ENCODE measurements at places on chromosomes 2 and 18. TPM values are rescaled to one million over a fixed set of nuclear protein-coding genes. Genes with fewer than 3 reads are reported as not detected.

The LYG1 gene
- not detected for total RNA-seq

DNA sequence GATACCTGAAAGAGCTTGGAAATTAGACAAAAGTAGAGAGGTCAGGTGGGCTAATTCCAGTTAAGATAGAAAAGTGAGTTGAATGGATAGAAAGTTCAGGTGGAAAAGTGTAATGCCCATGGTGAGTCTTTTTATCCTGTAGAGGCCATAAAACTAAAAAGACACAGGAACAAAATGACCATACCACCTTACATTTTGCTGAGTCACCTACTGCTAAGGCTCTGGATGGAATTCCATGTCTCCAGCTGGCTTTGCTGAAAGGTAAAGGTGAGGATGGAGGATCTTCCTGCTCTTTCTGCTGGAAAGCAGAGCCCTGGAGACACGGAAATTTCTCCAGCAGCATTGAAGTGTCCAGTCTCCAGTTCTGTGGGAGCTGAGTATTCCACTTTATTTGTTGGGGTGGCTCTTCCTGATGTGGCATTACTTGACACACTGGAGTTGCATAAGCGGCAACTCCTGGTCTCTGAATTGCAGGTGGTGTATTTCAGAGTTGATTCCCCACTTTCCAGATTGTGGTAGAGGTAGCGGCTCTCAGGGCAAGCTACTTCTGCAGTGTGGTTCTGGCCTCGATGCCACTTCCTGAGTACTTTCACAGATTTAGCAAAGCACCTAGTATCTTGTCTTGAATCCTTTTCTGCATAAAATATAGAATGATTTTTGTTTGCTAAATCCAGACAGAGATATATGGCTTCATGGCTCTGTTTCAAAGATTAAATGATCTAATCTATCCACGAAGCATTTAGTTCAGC, 10.7 kb downstream of the IL1RL2 start:
- DNase-seq, result no peak

DNA sequence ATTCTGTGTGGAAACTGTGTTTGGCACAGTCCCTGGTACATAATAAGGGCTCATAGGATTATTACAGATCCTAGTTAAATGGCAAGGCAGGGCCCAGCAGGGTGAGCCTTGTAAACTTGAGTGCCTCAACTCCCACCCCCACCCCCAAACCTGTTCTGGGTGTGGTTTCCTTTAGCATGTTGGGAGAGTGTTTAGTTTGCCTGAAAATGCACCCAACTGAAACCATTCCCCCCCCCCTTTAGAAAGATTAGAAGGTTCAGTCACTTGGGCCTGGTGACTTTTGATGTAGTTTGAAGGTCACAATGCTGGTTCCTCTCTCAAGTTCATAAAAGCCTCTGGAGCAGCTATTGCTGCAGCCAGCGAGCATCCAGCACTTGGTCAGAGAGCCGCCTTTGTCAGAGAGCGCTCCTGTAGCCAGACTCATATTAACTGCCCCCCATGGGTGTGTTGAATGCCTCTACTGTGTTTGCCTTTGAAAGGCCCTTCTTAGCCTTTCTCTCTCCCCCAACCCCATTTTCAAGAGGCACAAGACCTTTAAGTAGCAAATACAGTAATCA, 113.7 kb downstream of the SPTBN1 start:
- DNase-seq, result no peak

The FKBP1B gene
- total RNA-seq, result 8.5 TPM

The ECEL1 gene
- total RNA-seq, result not detected

DNA sequence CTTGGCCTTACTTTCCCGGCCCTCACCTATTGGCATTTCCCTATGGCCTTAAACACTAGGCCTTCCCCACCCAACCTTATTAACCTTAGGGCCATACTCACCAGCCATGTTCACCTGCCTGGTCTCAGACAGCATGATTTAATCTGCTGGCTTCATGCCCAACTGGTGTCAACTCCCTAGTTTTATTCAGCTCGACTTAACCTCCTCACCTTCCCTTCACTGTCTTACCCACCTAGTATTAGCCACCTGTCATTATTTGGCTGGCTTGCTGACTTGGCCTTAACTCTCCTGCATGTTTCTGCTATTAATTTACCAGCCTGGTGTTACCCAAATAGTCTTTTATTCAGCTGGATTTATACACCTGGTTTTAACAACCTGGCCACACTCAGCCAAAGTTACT, 136.0 kb upstream of the ZSWIM2 start:
- DNase-seq, result no peak

GRCh38 chr2:236569573-236569973, at the start of gene ACKR3:
Gene ACKR3, plus strand, starts transcription at chr2:236569825. Its CDS starts 10,641 bp downstream, at chr2:236580466.
- peak; percentile 84 for DNase-seq

DNA sequence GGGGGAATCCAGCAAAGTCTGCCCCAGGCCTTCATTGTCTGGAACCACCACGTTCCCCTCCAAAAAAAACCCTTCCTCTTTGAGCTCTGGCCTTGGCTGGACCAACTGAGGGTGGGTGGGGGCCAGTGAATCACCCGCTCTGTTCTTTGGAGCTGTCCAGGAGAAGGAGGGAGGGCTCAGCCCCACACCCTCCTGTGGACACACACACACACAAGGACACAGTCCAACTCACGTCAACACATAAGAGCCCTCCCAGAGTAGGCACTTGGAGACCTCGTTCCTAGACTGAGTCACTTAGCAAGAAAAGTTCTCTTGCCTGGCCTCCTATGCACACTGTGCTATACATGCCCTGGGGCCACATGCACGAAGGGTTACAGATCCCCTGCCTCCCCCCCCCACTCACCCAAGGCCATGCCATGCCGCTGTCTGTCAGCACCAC, 1.2 kb upstream of the TNS1 start:
- peak; percentile 44 for DNase-seq

- DNase-seq, result no peak
Observed at GRCh38 chr2:234874347-234875046, 77.3 kb upstream of the SH3BP4 start.

- DNase-seq, result no peak
Observed at GRCh38 chr2:201559067-201559710, 84.1 kb downstream of the TMEM237 start.

GRCh38 chr18:60391571-60392226, 19.1 kb upstream of the MC4R start:
- DNase-seq, result no peak

The C2orf92 gene
- total RNA-seq, result 4.9 TPM

- DNase-seq, result peak; percentile 85
Observed at GRCh38 chr18:77560341-77560992, 310.8 kb downstream of the GALR1 start.
